ENCODE measurements at places on chromosomes 5 and 9.

- no peak for DNase-seq
Measured at GRCh38 chr9:95573463-95573862, 56.7 kb upstream of the PTCH1 start.

DNA sequence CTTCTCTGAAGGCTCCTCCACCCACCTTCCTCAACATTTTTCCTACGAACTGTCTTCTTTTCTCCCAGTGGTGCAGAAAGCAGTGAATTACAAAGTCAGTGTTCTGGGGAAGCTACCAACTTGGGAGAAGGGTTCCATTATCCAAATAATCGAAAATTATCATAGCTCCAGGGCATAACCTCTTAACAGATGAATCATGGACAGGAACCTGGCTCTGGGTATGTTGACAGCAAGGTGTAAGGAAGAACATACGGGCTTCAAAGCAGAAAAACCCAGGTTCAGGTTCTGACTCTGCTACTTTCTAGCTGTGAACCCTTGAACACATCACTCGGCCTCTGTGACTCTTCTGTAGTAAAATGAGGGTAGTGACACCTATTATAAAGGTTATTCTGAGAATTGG, 351.3 kb downstream of the ENC1 start:
- DNase-seq: no peak

- no peak for DNase-seq
Measured at GRCh38 chr5:124408738-124409453, 337.5 kb downstream of the ZNF608 start.

- DNase-seq: no peak
Measured at GRCh38 chr5:146042628-146043279, 62.6 kb downstream of the PLAC8L1 start.

GRCh38 chr5:76836585-76836984, 13.2 kb upstream of the S100Z start:
- DNase-seq: no peak

GRCh38 chr5:138037907-138038633, 5.2 kb upstream of the FAM13B start:
- no peak for DNase-seq

DNA sequence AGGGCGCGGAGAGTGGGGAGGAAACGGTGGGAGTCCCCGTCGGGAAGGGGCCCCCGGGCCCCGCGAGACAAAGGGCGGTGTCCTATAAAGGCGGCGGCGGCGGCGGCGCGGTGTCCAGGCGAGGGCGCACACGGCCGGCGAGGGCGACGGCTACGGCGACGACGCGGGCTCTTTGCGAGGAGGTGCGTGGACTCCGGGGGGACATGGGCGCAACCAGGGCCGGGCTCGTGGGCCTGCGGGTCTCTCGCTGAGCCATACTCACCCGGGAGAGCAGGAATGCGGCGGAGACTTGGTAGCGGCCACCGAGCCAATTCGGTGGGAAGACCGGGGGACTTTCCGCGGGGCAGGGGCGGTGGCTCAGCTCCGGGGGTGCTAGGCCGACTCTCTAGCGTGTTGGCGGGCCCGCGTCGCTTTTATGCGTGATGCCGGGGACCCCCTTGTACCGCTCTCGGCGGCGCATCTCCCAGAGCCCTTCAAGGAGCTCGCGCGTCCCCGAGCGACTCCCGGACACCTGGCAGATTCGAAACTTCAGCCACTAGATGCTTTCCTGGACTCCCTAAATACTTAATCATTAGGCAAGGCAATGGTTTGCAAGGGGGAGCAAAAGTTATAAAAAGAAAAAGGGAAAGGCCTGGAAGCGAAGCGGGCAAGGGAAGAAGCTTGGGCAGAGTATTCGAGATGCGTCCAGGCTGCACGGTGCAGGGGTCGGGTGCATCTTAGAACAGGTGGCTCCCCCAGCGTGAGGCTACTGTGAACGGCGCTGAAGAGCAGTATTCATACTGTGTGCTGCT, 5.9 kb upstream of the TAL2 start:
- DNase-seq: peak; percentile 77

DNA sequence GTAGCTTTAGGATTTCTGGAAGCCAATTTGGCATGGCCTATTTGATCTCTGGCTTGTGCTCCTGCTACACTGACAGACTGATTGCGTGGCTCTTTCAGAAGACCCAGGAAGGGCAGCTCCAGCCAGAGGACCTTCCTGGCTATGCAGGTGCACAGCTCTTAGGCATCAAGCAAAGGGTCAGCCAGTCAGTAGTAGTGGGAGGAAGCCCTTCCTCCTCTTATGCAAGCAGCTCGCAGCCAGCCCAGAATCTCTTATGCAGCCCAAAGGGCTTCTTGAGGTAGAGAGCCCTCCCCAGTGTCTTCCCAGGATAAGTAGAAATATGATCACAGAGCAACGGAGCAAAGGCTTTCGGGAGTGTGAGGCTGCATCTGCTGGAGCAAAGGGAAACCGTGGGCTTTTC, 43.2 kb downstream of the SLC36A1 start:
- no peak for DNase-seq

GRCh38 chr5:138706655-138707480, 46.4 kb upstream of the CTNNA1 start:
- no peak for DNase-seq

DNA sequence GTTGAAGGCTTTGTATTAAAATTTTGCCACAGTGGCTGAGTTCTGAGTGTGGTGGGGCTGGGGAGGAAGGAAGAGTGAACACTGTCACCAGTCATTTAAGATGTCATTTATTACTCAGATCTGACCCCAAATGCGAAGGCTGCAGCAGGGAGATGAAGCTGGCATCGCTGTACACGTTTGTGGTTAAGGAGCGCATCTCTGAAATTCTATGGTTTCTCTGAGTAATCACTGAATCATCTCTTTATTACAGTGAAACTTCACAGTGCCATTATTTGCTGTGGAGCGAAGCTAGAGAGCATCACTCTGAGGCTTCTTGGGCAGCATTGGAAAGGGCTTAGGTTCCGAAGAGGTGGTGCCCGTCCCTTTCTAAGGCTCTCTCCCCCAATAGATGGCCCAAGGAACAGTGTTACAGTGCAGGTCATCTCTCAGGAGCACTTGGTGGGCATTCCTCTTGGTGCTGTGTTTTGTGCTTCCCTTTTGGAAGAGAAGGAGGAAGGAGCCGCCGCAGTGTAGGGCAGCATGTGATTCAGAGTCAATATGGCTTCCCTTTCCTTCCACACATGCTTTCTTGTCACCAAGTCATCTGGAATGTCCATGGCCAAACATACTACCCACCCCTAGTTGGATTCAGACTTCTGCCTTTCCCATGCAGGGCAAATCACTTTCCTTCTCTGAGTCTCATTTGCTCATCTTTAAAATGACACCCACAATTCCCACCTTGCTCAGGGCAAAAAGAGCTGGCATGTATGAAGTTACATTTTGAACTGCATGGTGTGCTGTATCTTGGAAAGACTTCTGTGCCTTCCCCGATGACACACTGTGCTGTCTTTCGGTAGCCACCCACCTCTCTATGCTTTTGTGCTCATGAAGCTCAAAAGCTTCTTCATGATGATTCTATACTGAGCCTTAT, 9.3 kb upstream of the TEX48 start:
- DNase-seq: no peak

- no peak for DNase-seq
Measured at GRCh38 chr9:109253637-109254284, 67.1 kb downstream of the EPB41L4B start.

GRCh38 chr9:3074247-3074646, 230.4 kb upstream of the PUM3 start:
- DNase-seq: no peak

GRCh38 chr5:101977729-101978345, 318.2 kb downstream of the SLCO4C1 start:
- no peak for DNase-seq

Data from WERI-Rb-1 (cell line).